Nucleus accumbens (tissue), 56 donors: ENCODE measurements at places on chromosomes 2 and 18.

- DNase-seq = no peak
Observed at GRCh38 chr2:8380566-8380965, 301.3 kb upstream of the ID2 start.

DNA sequence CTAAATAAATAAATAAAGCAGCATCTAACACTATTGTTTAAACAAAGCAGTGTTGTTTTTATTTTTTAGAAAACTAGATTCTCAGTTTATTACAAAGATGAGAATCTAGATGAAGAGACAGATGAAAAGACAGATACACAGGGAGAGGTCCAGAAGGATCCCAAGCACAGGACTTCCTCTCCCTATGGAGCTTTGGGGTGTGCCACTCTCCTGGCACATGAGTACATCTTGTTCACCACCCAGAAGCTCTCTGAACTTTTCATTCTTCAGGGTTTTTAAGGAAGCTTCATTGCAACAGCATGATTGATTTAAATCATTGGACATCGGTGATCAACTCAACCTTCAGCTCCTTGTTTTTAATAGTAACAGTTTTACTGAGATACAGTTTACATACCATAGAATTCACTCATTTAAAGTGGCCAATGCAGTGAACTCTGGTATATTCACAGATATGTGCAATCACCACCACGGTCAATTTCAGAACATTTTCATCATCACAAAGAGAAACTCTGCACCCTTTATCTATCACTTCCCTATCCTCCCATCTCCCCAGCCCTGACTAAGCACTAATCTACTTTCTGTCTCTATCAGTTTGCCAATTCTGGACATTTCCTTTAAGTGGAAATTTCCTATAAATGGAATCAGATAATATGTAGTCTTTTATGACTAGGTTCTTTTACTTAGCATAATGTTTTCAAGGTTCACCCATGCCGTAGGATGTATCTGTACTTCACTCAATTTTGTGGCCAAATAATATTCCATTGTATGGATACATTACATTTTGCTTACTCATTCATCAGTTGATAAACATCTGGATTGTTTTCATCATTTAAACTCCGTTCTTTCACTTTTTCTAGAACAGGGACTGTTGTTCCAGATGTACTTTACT, 62.3 kb upstream of the ZFP36L2 start:
- no peak for DNase-seq

- no peak for DNase-seq
Observed at GRCh38 chr2:72141881-72142451, 5.7 kb downstream of the CYP26B1 start.

DNA sequence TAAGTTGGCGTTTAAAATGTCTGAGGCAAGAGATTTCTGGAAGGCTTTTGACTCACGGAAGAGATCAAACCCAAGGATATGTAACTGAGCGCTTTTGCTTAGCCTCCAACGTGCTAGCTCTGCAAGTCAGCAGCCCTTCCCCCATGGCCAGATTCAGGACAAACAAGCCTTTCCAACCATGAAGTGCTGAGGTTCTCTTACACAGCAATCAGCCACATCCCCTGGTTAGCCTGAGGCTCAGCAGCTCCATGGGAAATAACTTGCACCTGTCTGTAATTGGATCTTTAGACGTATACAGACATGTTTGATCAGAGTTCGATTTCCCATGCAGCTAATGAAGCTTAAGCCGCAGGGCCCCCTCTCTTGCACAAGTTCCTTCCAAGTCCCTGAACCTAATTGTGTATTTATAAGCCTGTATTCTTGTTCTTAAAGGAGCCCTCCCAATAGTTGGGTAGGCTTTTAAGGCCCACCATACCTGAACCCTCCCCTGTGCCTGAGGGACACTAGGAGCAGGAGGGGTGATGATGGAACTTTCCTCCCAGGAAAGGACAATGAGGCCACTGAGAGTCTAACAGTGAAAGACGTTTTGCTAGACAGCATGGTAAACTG, 2.1 kb upstream of the TMEM131 start:
- DNase-seq = no peak

DNA sequence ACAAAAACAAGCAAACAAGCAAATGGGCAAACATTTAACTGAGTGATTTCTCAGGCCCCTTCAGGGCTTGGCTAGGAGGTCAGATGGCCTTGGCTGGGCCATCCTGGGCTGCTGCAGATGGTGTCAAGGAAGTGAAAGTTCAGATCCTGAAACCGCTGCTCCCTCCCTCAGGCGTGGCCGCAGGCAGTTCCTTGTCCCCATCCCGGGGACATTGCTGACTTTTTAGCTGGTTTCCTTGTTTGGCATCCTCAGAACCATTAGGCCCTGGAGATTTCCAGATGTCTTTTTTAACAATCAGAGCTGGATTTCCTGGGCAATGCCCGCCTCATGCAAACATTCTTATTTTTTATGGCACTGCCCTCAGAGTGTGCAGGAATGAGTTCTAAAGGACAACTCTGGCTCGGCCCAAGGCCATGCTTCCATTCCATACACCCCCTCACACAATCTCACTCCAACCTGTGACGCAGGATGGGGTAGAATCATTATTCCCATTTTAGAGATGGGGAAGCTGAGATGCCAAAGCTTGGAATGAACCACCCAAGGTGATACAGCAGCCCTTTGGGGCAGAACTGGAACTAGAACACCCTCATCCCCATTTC, 86.1 kb upstream of the ZCCHC2 start:
- no peak for DNase-seq

DNA sequence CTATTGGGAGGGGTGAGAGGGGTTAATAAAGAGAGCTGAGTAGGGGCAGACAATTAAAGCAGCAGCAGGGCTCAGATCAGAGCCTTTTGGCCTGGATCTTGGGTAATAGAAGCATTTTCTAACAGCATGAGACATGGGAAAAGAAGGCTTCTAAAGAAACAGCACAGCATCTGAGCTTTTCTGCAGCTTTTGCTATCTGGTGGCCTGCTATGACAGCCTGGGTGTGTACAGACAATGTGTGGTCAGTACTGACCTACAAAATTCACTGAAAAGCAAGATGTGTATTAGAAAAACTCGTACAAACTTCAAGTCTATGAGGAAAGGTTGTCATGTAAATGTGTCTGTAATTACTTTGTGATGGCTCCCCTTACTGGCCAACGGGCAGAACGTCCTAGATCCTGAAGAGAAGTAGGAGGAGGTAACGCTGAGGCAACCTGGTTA, 95.6 kb downstream of the GALNT3 start:
- no peak for DNase-seq

DNA sequence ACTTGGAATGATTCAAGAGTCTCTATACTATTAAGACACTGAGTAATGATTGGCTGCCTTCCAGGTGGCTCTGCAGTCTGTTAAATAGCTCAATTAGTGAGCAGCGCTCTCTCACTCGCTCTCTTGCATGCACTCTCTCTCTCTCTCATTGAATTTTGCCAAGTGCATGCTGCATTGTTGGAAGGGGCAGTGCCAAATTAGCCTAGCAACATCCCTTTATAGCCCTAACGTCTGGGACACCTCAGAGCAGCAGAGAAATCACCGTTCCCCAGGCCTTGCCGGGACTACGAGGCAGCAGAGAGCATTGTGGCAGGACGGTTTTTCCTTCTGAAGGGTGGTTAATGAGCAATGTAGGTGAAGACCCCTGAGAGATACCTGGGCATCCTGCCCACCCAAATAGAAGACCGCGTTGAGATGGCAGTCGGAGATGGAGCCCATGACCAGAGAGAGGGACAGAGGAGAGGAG, 447.6 kb upstream of the POU3F3 start:
- DNase-seq = peak; percentile 32

DNA sequence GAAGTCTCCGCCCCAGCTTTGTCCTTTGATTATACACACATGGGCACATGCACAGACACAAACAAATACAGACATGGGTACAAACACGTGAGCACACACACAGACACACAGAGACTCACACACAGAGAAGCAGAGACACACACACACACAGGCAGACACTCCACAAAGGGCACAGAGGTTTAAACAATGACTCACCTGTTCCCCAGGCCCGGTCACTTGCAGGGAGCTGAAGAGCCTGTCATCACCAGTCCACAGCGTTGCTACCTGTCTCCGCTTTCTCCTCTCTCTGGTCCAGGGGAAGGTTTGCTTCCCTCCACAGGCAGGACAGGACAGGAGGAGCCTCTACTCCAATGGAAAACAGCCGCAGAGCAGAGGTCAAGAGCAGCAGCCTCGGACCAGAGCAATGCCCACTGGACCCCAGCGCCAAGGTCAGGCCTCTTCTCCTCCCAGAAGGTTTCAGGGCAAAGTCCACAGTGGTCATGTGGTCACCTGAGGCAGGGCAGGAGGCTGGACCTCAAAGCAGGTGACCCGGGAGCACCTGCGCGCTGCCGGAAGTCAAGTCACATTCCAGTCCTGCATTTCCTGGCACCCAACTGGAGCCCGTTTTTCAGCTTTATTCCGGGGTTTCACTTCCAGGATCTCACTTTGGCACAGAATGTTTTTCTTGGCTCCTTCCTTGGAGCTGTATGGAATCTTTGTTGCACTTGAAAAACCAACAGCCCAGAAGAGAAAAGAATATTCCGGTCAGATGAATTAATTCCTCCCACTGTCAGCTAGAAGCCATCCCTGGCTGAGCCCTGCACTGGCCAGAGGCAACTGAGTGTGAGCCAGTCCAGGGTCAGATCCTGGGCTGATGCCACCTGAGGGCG, at the start of gene RAB17:
Gene RAB17 (minus strand): TSS at position 463 of the 869 bp plus-strand sequence. CDS start 4,580 bp downstream, outside the sequence.
- DNase-seq = no peak

DNA sequence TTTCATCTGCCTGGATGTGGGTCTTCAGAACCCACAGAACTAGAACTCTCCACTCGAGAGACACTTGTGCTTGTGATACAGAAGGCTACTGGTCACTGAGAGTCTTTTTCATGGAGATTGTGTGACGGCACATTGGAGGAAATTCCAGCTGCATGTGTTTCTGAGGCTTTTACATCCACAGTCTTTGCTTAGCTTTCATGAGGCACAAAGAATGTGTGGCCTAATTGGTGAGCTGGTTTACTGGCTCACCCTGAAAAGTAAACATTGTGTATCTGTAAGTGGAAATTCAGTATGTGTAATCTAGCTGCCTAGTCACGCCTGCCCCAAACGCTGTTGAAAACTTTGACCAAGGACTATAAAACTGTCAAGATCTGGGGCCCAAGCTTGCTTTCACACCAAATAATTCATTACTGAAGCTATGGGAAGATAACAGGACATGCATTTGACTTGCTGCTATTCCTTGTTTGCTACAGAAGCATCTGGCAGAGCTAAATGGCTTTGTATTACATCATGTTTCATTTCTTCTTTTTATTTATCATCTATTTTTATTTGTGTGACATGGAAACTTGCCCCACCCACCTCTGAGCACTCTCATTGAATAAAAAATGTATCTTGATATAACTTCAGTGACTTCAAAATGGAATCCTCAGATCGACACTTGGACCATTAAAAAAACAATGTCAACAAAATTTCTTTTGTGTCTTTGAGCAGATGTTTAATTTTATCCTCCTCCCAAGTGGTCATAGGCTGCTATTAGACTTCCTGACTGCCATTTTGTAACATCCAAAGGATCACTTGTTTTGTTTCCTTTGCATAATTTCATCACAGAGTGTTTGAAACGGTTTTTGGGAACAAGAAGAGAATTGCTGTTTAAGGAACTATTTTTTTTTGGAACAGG, 80.2 kb downstream of the EFEMP1 start:
- no peak for DNase-seq

DNA sequence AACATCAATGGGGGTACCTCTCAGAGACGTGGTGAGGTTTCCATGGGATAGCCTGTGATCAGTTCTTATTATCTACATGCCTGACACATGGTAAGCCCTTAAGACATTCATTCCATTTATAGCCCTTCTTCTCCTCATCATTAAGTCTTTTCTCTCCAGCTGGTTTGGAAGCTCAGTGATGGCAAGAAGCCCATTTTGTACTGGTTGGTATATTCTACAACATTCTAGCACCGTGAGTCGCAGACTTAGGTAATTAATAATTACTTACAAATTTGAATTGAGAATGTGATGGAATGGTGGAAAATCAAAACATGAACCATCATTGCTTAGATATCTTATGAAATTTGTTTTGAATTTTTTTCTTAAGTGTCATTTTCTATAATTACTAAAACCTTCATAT, 472.6 kb downstream of the DLGAP1 start:
- no peak for DNase-seq

DNA sequence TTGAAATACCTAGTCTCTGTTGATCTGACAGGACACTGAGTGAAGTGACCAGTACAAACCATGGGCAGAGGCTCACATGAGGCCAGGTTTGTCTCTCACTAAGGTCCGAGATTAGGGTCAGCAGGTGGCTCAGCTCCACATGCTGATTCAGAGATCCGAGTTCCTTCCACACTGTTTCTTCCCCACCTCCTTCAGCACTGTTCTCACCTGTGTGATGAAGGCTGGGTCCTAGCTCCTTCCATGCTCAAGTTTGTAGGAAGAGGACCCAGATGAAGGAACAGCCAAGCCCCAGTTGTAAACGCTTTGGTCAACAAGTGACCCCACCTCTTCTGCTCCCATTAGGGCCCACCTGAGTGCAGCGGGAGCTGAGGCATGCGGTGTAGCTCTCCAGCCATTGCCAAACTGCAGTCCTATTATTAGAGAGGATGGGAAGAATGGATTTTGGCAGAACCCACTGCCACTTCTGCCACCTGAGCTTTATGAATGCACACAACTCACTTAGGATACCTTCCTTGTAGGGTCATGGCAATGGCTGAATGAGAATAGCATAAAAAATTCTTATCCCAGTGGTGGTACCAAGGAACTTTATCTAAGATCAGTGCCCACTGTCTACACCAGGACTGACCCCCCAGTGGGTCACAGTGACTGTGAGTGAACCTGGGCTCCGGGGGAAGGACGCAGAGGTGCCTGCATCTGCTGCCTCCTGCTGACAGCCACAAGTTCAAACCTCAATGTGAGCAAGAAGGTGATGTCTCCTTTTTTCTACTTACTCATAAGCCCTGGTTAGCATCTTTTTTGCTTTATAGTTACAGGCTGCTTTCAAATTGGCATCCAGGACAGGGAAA, 324.8 kb upstream of the HS6ST1 start:
- DNase-seq = no peak

DNA sequence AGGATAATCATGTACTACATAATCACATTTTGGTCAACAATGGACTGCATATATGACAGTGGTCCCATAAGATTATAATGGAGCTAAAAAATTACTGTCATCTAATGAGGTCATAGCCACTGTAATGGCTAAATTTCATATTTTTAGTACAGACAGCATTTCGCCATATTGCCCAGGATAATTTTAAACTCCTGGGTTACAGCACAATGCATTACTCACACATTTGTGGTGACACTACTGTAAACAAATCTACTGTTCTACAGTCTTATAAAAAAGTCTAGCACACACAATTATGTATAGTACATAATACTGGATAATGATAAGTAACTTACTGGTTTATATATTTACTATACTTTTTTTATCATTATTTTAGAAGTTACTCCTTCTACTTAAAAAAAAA, 12.8 kb downstream of the EIF2AK2 start:
- DNase-seq = no peak

- DNase-seq = no peak
Observed at GRCh38 chr2:3291750-3292149, 85.9 kb downstream of the EIPR1 start.

GRCh38 chr2:142254031-142254430, 123.2 kb upstream of the LRP1B start:
- DNase-seq = no peak

DNA sequence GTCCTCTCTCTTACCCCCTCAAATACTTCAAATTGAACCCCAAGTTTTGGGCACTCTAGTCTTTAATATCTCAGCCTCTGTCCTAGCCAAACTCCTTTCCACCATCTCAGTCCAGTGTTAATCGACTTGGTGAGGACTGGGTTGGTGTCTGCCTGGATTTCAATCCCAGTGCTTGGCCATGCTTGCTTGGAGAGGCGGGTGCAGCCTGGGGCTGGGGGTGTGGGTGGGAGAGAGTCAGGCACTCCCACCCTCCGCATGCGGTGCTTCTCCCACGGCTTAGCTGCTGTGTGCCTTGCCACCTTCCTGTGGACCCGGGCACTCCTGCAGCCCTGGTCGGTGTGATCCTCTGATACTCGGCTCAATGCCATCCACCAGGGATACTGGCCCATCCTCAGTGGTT, 220.8 kb upstream of the HDAC4 start:
- DNase-seq = no peak
